Glutamatergic neuron (in vitro differentiated cells): ENCODE measurements at places on chromosomes 7 and 10. TPM values are rescaled to one million over a fixed set of nuclear protein-coding genes. Genes with fewer than 3 reads are reported as not detected.

GRCh38 chr7:30630986-30631385, 36.3 kb downstream of the GARS1 start:
- no peaks in the 10 kb centered on the region for H3K27me3 ChIP-seq
- H3K27ac ChIP-seq, result no peak overlapping the region
- no peak for DNase-seq
- H3K4me1 ChIP-seq, result peaks cover 4% of the 10 kb centered on the region
- H3K4me3 ChIP-seq, result no peak overlapping the region

DNA sequence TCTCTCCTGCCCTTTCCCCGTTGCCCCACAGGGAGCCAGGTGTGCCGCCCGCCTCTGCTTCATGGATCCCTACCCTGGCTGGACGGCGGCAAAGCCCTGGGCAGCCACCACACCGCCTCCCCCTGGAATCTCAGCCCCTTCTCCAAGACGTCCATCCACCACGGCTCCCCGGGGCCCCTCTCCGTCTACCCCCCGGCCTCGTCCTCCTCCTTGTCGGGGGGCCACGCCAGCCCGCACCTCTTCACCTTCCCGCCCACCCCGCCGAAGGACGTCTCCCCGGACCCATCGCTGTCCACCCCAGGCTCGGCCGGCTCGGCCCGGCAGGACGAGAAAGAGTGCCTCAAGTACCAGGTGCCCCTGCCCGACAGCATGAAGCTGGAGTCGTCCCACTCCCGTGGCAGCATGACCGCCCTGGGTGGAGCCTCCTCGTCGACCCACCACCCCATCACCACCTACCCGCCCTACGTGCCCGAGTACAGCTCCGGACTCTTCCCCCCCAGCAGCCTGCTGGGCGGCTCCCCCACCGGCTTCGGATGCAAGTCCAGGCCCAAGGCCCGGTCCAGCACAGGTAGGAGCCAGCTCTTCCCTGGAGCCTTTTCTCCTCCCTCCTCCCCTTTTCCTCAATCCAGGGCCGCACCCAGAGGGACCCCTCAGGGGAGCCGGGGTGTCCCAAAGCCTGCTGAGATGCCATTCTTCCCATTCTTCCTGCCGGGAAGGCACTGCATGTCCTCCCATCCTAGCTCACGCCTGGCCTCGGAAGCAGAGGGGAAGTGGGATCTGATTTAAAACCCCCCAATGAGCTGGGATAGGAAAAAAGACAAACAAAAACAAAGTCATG, 4.0 kb downstream of the GATA3 start:
- DNase-seq, result no peak
- peaks cover 3% of the 10 kb centered on the region for H3K4me1 ChIP-seq
- H3K27me3 ChIP-seq, result peaks cover 63% of the 10 kb centered on the region
- H3K36me3 ChIP-seq, result no peaks in the 10 kb centered on the region
- no peak overlapping the region for H3K4me3 ChIP-seq

- H3K27ac ChIP-seq, result no peak overlapping the region
- DNase-seq, result no peak
- peaks cover 6% of the 10 kb centered on the region for H3K4me1 ChIP-seq
- H3K4me3 ChIP-seq, result peak overlapping the region; percentile 66
- H3K27me3 ChIP-seq, result peaks cover 26% of the 10 kb centered on the region
These were observed 7.1 kb upstream of the TBX20 start for GRCh38 chr7:35261041-35261440.

GRCh38 chr7:106779877-106780276, 85.2 kb upstream of the PIK3CG start:
- H3K27ac ChIP-seq, result no peak overlapping the region
- no peaks in the 10 kb centered on the region for H3K36me3 ChIP-seq
- DNase-seq, result no peak

GRCh38 chr7:3682028-3682710, 381.1 kb downstream of the SDK1 start:
- no peak overlapping the region for H3K4me3 ChIP-seq
- H3K36me3 ChIP-seq, result peaks cover 6% of the 10 kb centered on the region
- no peak for DNase-seq
- H3K4me1 ChIP-seq, result peaks cover 15% of the 10 kb centered on the region
- H3K27ac ChIP-seq, result no peak overlapping the region

DNA sequence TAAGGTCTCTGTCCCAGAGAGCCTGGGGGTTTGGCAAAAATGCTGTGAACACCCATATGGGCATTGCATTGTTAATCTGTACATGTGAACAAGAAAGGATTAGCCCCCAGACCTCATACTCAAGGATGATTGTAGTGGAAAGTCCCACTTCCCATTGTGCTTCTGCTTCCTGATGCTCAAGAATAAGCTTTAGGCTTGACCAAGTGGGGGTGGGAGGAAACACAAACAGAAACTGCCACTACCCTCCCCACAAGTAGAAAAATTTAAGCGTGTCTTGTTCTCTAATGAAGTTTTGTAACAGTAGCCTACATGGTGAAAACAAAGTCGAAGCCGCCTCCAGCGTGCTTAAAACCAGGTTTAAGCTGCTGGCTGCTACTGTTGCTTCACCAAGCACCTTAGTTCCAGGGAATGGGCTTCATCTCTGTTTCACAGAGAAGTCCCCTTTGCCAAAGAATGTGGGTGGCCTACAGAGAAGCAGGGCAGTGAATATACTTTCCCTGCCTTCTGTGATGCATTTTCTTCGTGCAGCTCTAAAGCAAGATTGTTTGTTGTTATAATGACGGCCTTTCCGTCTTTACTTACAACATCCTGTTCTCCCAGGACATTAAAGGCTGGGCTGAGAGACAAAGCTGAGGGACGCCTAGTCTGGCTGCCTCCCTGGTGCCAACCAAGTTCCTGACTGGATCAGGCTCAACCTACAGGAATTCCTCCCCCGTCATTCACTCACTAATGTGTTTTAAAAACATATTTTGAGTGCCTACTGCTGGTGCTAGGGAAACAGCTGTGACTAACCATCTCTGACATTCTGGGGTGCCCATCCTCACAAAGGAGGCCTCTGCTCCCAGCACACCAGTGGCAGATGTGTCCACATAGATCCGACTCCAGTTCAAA, 32.1 kb upstream of the CCSER2 start:
- no peaks in the 10 kb centered on the region for H3K27me3 ChIP-seq
- H3K4me3 ChIP-seq, result no peak overlapping the region
- H3K27ac ChIP-seq, result no peak overlapping the region
- no peaks in the 10 kb centered on the region for H3K36me3 ChIP-seq

GRCh38 chr10:73788864-73789658, 3.7 kb downstream of the ZSWIM8 start:
- H3K27ac ChIP-seq, result no peak overlapping the region
- DNase-seq, result no peak
- no peaks in the 10 kb centered on the region for H3K36me3 ChIP-seq
- no peak overlapping the region for H3K4me3 ChIP-seq
- peaks cover 7% of the 10 kb centered on the region for H3K27me3 ChIP-seq

- DNase-seq, result no peak
- H3K36me3 ChIP-seq, result peaks cover 4% of the 10 kb centered on the region
- peak overlapping the region; percentile 81 for H3K4me3 ChIP-seq
- H3K27me3 ChIP-seq, result peaks cover 8% of the 10 kb centered on the region
- H3K4me1 ChIP-seq, result peaks cover 3% of the 10 kb centered on the region
These were observed 266 bp upstream of the STMP1 start for GRCh38 chr7:135662123-135662372.

- H3K27me3 ChIP-seq, result peaks cover 12% of the 10 kb centered on the region
- H3K4me3 ChIP-seq, result peak within 1 kb of the TSS; percentile 92
- peaks cover 14% of the 10 kb centered on the region for H3K4me1 ChIP-seq
- no peaks in the 10 kb centered on the region for H3K36me3 ChIP-seq
- DNase-seq, result peak; percentile 82
These were observed at the start of gene CCM2 for GRCh38 chr7:45000093-45001032. Gene CCM2, plus strand, starts transcription at chr7:45000201. Its CDS starts 133 bp downstream, at chr7:45000334.

- peaks cover 28% of the 10 kb centered on the region for H3K4me1 ChIP-seq
- peaks cover 8% of the 10 kb centered on the region for H3K36me3 ChIP-seq
- H3K27ac ChIP-seq, result no peak overlapping the region
- DNase-seq, result no peak
These were observed 242.8 kb upstream of the SP4 start for GRCh38 chr7:21184942-21185652.

DNA sequence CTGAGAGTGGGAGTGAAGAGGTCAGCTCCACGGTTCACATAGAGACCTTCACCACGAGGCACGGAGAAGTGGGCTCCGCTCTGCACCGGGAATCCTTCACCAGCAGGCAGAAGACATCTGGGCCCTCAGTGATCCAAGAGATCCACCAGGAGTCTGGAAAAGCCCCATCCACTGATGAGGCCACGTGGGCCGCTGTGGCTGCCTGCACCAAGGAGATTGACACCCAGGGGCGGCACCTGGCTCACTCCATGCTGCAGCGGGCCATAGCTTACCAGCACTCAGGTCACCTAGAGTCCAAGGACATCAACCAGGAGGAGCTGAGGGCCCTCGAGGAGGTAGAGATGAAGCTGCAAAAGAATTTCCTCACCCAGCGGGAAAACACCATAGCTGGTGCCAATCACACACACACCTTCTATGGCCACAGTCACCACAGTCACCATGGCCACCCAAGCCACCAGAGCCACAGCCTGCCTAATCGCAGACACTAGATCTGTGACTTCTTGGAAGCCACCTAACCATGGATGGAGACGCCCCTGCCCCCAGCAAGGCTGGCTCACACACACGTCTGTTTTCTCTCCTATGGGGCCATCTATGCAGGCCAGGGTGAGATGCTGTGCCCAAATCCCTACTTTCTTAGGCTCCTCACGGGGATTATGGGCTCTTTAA, 694 bp downstream of the C10orf62 start:
- H3K4me3 ChIP-seq, result no peak overlapping the region
- no peak overlapping the region for H3K27ac ChIP-seq
- no peaks in the 10 kb centered on the region for H3K27me3 ChIP-seq
- DNase-seq, result no peak

The MYPN gene
- not detected for total RNA-seq

The LIPK gene
- not detected for total RNA-seq

The CPN1 gene
- not detected for total RNA-seq

The SFRP5 gene
- not detected for total RNA-seq

The ARHGEF35 gene
- 0.69 TPM for total RNA-seq

The MYOZ1 gene
- total RNA-seq, result 0.64 TPM
